ENCODE measurements at places on chromosomes 11 and 22. TPM values are rescaled to one million over a fixed set of nuclear protein-coding genes. Genes with fewer than 3 reads are reported as not detected.

VSIG10L2 gene
- not detected for total RNA-seq

RPUSD4 gene
- total RNA-seq, result 32.5 TPM

LIPT2 gene
- total RNA-seq, result 3.1 TPM

LSP1 gene
- 668 TPM for total RNA-seq

SPDYC gene
- not detected for total RNA-seq

TEX54 gene
- total RNA-seq, result not detected

ANKK1 gene
- 0.15 TPM for total RNA-seq

GGTLC2 gene
- total RNA-seq, result not detected

SYT12 gene
- not detected for total RNA-seq

IL18 gene
- total RNA-seq, result 0.17 TPM

TP53AIP1 gene
- total RNA-seq, result not detected

MAP6 gene
- 0.25 TPM for total RNA-seq

HTR3A gene
- not detected for total RNA-seq

MGAT3 gene
- 15.5 TPM for total RNA-seq

NPAS4 gene
- total RNA-seq, result 0.27 TPM

MFRP gene
- not detected for total RNA-seq

TRIM34 gene
- 12.7 TPM for total RNA-seq

TSPAN18 gene
- total RNA-seq, result 22.9 TPM

HDHD5 gene
- total RNA-seq, result 30.9 TPM

CCDC15 gene
- total RNA-seq, result 7.3 TPM

KCNK4 gene
- total RNA-seq, result not detected

PGA5 gene
- not detected for total RNA-seq
